ENCODE measurements at places on chromosomes 3 and 15.

- DNase-seq, result no peak
Measured at GRCh38 chr3:3815206-3815605, 16.0 kb downstream of the LRRN1 start.

DNA sequence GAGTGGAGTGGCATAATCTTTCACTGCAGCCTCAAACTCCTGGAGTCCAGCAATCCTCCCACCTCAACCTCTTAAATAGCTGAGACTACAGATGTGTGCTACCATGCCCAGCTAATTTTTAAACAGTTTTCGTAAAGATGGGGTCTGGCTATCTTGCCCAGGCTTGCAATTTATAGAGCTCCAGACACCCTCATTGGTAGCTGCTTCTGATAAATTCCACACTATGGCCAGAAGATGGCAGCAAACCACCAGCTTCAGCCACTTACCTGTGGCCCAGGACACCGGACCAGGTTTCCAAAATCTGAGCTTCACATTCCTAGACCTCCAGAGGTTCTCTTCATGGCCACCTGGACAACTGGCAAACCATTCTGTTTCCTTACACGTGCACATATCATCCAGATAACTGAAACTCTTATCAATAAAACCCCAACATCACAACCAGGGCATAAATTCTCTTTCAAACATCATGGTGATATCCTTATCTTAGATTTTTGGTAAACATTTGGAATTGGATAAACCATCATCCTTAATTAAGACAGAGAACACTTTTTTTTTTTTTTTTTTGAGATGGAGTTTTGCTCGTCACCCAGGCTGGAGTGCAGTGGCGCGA is 28.9 kb downstream of the FBXW12 start:
- peak; percentile 85 for DNase-seq

DNA sequence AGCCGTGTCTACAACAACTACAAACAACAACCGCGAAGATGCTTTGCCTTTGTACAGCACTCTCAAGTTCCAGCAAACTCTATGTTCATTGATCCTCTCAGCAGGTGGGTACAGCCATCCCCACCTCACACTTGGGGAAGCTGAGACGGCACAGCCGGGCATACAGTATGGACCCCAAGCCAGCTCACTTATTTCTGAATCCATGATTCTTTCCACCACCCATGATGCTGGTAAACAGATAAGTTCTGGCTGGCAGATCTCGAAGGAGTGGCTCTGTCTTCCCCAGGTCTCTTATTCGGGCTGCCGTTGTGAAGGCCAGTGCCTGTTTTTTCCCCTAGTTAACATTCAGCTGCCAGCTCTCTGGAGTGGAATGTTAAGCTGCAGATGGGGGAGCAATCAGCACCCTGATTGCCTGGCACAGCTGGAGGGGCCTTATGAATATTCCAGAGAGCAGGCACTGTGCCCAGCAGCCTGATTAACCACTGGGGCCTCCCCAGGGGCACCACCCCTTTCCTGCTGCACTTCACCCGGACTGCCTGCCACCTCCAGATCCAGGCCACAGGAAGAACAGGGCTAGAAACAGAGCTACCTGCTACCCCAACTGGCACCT is 73.2 kb downstream of the CORO2B start:
- no peak for DNase-seq

DNA sequence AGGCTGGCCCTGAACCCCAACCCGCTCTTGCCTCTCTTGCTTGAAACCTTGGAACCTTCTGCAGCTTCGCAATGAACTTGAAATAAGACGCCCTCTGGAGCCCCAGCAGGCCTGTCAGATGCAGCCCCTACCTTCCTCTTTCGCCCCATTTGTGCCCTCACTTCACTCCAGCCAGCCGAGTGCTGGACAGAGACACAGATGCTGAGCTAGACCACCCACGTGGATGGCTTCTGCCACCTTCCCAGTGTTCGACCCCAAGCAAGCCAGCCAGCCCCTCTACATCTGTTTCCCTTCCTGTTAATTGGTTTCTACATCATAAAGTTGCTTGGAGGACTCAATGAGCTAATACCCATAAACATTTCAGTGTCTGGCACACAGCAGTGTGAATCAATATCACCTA is 23.8 kb upstream of the SNRPA1 start:
- no peak for DNase-seq

GRCh38 chr3:47054412-47054811 is 74.9 kb downstream of the NBEAL2 start:
- no peak for DNase-seq

- no peak for DNase-seq
Measured at GRCh38 chr3:157807280-157807679, 298.9 kb downstream of the SHOX2 start.

GRCh38 chr3:32577581-32578556 is 7.2 kb upstream of the DYNC1LI1 start:
- DNase-seq, result peak; percentile 9

DNA sequence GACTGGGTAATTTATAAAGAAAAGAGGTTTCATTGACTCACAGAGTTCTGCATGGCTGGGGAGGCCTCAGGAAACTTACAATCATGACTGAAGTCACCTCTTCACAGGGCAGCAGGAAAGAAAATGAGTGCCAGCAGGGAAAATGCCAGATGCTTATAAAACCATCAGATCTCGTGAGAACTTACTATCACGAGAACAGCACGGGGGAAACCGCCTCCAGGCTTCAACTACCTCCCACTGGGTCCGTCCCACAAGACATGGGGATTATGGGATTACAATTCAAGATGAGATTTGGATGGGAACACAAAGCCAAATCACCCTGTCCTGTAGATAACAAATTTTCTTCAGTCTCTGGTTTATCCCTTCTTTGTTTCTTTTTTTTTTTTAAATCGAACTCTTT is 31.0 kb upstream of the AVEN start:
- DNase-seq, result no peak

GRCh38 chr3:31193871-31194270 is 299.4 kb upstream of the GADL1 start:
- no peak for DNase-seq

- DNase-seq, result no peak
Measured at GRCh38 chr15:56344336-56344735, 20.9 kb upstream of the TEX9 start.

DNA sequence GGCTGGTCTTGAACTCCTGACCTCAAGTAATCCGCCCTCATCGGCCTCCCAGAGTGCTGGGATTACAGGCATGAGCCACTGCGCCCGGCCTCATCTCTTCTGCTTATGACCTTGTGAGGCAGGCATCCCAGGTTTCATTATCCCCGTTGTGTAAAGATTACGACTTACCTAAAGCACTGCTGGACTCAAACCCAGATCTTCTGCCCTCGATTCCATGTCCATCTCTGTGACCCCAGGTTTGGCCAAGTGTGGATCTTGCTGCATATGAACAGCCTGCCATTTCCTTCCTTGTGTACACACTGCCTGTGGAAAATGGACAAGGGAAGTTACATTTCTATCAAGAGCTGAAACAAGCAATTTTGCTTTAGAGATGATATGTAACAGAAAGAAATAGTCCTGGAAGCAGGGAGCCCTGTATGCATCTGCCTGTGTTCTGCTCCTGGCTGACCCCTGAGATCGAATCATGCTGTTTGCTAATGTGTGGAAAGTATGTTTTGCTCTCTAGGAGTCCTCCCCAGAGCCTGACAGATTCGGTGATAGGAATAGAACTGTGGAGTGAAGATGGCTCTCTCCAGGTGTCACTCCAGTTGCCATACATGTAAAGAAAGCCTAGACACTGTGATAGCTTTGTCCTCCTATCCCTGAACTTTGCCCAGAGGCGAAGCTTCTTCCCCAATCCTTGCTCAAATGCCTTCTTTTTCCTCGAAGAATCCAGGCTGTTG is 11.8 kb upstream of the LIPC start:
- no peak for DNase-seq

GRCh38 chr3:168094580-168094876 is 1.2 kb downstream of the GOLIM4 start:
- DNase-seq, result no peak

DNA sequence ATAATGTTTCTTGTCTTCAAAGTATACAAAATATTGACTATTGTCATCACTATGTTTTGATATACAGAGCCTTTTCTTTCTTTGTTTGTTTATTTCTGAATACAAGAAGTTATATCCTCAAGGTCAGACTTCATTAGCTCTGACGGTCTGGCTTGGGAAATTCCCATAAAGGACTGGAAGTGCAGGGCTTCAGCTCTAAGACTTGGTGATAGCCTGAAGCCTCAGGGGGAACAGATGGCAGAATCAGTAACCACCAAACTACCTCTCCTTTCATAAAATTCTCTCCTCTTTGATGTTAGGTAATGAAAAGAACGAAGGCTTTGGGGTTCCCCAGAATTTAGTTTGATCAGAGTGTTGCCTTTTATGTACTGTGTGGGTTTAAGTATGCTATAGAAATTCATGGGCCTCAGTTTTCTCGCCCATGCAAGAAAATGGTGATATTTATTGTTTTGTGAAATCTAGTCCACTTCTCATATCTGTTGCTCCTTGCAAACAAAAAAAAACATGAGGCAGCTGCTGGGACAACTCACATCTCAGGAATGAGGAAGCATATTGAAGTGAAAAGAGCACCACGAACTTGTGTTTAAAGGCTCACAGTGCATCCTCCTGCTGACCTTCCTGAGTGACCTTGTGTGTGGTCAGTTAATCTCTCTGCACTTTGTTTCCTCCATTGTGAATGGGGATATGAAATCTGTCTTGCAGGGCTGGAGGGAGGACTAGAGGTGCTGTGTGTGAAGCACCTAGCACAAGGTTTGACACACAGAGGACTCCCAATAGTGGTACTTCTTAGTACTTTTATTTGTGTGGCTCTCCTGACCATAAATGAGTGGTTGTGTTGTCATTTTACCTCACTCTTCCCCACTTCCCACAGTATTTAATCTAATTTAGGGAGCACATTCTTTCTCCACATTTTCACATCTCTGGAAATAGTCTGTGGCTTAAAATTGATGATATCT is 569.8 kb upstream of the IL12A start:
- DNase-seq, result peak; percentile 34

DNA sequence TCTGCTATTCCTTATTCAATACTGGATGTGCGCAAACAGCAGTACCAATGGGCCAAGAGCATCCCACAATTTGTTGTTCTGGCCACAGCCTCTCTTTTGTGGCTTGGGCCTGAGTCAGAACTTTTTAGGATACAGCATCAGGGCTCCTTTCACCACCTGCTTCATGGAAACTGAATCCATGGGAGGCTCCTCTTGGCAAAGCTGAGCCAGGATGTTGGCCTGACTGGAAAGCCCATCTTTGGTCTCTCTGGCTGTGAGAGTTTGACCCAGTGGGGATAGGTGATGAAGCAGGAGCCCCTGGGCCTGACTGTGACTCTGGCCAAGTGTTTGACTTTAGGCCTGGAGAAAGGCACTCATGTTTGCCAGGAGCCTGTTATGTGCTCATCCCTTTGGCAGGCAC is 27.6 kb downstream of the IL16 start:
- no peak for DNase-seq

- no peak for DNase-seq
Measured at GRCh38 chr15:35755237-35755802, 209.4 kb upstream of the DPH6 start.

DNA sequence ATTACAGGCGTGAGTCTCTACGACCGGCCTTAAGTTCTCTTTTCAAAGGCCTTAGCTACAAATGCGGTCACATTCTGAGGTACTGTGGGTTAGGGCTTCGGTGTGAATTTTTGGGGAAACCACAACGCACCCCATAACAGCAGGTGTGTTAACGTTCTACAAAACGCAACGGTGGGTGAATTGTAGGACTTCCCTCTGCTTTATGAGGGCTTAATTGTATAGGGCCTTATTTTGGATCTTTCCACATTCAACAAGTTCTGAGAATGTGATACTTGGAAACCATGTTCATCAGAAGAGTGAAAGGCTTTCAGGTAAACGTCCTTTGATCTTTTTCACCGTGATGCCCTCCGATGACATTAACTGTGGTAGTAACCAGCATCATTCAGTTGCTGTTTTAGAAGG is 998.6 kb upstream of the CFAP20DC start:
- no peak for DNase-seq
